Dermis lymphatic vessel endothelial cell (primary cell): ENCODE measurements at places on chromosomes 6 and 20. TPM values are rescaled to one million over a fixed set of nuclear protein-coding genes. Genes with fewer than 3 reads are reported as not detected.

APOBEC2 gene
- total RNA-seq, result not detected in 2 replicates

SUN5 gene
- not detected in 2 replicates for total RNA-seq

ZFP57 gene
- total RNA-seq, result not detected in 2 replicates

TRERF1 gene
- total RNA-seq, result under 0.01 TPM in 2 replicates

RNF39 gene
- total RNA-seq, result under 0.01 TPM in 1 of 2 replicates, not detected in the other

KHDC1L gene
- total RNA-seq, result not detected in 2 replicates

NRSN1 gene
- not detected in 2 replicates for total RNA-seq

SIM1 gene
- total RNA-seq, result under 0.01 TPM in 1 of 2 replicates, not detected in the other

FOXP4 gene
- 3.8 and 3.9 TPM in 2 replicates for total RNA-seq

RIPPLY2 gene
- 0.17 TPM in 1 of 2 replicates, not detected in the other for total RNA-seq

CD24 gene
- total RNA-seq, result 0.09 and 0.22 TPM in 2 replicates

TTK gene
- total RNA-seq, result 2.7 and 3.4 TPM in 2 replicates

LY6G6F gene
- total RNA-seq, result not detected in 2 replicates

APCDD1L gene
- 0.11 TPM in 1 of 2 replicates, not detected in the other for total RNA-seq

TREM1 gene
- total RNA-seq, result not detected in 2 replicates

CLDN20 gene
- not detected in 2 replicates for total RNA-seq

APOM gene
- 0.52 and 0.54 TPM in 2 replicates for total RNA-seq

FYN gene
- total RNA-seq, result 94.7 and 101 TPM in 2 replicates

PCMT1 gene
- total RNA-seq, result 85.9 and 91.4 TPM in 2 replicates

PPP1R11 gene
- total RNA-seq, result 11.1 and 12.6 TPM in 2 replicates

KCNK5 gene
- total RNA-seq, result not detected in 2 replicates

CST5 gene
- total RNA-seq, result not detected in 2 replicates
